GM23338 (cell line): ENCODE measurements at places on chromosomes 11 and 22. TPM values are rescaled to one million over a fixed set of nuclear protein-coding genes. Genes with fewer than 3 reads are reported as not detected.

The ROBO4 gene
- not detected in 2 replicates for total RNA-seq

The SPON1 gene
- total RNA-seq = 6.4 and 6.9 TPM in 2 replicates

The PHOX2A gene
- not detected in 2 replicates for total RNA-seq

The MRGPRX3 gene
- not detected in 2 replicates for total RNA-seq

The C1QTNF4 gene
- 6.6 TPM in 2 replicates for total RNA-seq

The SCGB2A2 gene
- total RNA-seq = not detected in 2 replicates

The PARVB gene
- total RNA-seq = 7.7 and 15.5 TPM in 2 replicates

The UPK2 gene
- total RNA-seq = not detected in 2 replicates

The ADAMTS8 gene
- 15.3 and 16.2 TPM in 2 replicates for total RNA-seq

The P2RY6 gene
- total RNA-seq = not detected in 2 replicates

The SMIM38 gene
- 0.38 TPM in 1 of 2 replicates, not detected in the other for total RNA-seq

The DKK3 gene
- total RNA-seq = 31.1 and 42.2 TPM in 2 replicates

The MISFA gene
- 1.7 TPM in 1 of 2 replicates, not detected in the other for total RNA-seq

The KCNE3 gene
- total RNA-seq = 4.3 and 10.6 TPM in 2 replicates

The HBE1 gene
- total RNA-seq = 1.0 TPM in 1 of 2 replicates, not detected in the other

The CTSW gene
- total RNA-seq = not detected in 2 replicates

The WNT11 gene
- total RNA-seq = 0.56 and 3.0 TPM in 2 replicates

The ALDH3B2 gene
- not detected in 2 replicates for total RNA-seq

The KCNQ1 gene
- total RNA-seq = 0.87 and 1.2 TPM in 2 replicates

The NUP50 gene
- 96.6 and 97.4 TPM in 2 replicates for total RNA-seq
